ENCODE measurements at places on chromosomes 1 and 21. TPM values are rescaled to one million over a fixed set of nuclear protein-coding genes. Genes with fewer than 3 reads are reported as not detected.

Gene SELL
- total RNA-seq = 165 TPM

Gene S100A7A
- not detected for total RNA-seq

Gene CCDC28B
- total RNA-seq = 30.6 TPM

Gene PDIK1L
- total RNA-seq = 3.1 TPM

Gene ZNF670
- 0.35 TPM for total RNA-seq

- no peak for DNase-seq
Observed at GRCh38 chr1:15489052-15489736, 13.3 kb downstream of the CELA2B start.

DNA sequence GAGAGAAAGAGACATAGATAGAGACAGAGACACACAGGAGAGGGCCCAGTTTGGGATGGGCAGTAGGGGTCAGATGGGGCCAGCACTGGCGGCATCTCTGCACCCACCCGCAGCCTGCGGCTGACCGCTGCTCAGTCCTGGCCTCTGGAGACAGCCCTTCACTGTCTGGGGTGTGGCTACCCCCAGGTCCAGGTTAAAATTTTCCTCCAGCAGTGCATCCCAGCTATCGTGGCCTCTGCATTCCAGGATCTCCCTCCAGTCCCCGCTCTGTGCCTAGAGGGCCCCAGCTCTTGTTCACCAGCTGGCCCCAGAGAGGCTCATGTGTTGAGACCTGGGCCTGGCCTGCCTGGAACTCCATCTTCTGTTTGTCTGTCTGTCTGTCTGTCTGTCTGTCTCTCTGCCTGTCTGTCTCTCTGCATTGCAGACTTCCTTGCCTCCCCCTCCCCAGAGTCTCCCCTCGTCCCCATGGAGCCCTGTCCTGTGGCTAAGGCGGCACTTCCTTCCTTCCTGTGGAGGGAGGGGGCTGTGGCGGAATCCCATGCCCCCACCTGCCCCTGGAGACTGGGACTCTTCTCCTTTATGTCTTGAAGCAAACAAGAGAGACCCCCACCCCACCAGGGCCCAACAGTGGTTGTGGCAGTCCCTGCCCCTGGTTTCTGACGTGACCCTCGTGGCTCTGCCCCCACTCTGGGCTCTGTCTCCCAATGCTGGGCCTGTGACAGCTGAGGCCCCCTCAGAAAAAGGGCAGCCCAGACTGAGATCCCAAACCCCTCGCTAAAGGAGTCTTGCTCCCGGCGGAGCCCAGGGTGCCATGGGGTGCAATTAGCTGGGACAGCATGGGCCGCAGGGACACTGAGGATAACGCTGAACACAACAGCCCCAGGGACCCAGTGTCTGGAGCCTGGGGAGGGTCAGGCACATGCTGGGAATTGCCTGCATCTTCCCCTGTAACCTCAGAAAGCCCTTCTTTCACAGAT lies 241.8 kb downstream of the NPHP4 start:
- DNase-seq = no peak

DNA sequence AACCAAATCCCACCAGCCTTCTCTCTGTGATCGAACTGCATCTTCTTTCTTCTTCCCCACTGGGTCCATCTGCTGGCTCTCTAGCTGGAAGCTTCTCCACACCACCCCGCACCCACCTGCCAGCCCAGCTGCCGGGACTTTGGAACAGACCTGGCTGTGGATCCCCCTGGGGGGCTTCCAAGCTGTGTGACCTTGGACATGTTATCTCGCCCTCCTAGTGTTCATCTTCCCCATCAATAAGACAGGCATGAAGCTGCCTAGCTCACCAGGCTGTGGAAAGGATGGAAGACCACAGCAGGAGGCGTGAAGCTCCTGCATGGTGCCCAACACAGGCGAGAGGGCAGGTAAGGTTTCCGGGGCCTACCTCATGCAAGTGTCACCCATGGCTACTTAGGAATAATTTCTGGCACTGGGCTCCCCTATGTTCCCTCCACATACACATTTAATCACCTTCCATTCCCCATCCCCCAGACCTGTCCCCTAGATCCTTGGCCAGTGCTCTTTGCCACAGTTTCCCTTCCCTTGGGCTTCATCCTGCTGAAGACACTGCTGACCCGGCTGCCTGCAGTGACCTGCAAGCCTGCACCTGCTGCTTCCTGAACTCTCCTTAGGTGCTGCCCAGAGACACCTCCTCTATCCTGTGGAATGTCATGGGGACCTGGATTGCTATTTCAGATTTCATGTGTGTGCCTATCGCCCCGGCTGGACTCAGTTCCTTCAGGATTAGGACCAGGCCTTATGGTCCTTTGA lies 13.2 kb upstream of the C2CD2 start:
- no peak for DNase-seq

GRCh38 chr1:188988589-188988988 lies 1489.1 kb downstream of the BRINP3 start:
- DNase-seq = no peak

- no peak for DNase-seq
Observed at GRCh38 chr1:225494789-225495359, 67.0 kb upstream of the LBR start.

DNA sequence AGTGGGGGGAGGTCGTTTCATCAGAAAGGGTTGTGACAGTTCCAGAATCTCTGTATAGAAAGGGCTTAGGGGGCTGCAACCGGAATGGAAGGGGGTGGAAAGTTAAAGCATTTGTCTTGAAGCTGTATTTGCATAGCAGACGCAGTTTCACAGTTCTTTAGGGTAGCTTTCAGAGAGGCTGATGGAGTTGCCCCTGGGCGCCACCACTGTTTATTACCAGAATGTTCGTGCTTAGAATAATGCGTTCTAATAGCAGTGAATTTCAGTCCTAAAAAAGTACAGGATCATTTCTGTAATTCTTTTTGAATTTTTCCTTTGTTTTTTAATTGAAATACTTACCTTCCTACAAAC lies 1.3 kb downstream of the EXO1 start:
- DNase-seq = no peak

DNA sequence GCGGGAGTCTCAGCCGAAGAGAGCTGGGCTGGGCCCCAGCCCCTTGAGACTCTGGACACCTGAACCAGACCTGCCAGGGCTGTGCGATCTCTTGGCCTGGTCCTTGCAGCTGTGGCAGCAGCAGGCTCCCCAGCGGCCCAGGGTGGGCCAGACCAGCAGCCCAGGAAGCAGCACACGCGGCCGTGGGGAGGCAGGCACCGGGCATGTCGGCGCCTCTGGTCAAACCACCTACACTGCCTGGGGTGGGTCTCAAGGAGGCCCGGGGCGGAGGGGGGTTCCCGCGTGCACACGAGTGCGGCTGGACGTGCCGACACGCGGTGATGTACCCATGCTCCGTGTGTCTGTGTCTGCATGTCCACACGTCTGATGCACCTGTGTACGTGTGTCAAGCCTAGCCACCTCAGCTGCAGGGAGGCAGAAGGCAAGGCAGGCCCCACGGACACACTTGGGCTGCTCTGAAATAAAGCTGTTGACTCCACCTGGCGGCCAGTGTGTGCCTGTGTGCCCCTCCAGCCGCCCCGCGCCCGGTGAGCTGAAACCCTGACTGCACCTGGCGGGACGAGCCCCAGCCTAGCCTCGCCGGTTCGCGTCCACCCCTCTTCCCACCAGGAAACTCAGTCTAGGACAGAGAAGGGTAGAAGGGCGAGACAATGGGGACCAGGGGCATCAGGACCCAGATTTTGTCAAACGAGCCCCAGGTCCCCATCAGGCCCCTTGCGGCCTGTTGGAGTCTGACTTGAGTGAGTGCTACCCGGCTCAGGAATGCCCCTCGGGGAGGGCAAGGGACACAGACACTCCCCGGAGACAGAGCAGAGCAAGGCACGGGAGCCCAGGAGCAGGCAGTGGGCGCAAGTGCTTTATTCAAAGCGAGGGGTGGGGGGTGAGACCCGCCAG lies 11.6 kb downstream of the SCNN1D start:
- peak; percentile 84 for DNase-seq

GRCh38 chr1:193104502-193104906 lies 710 bp downstream of the GLRX2 start:
- DNase-seq = peak; percentile 23
